ENCODE measurements at places on chromosomes 2 and 18.

GRCh38 chr2:30231996-30232800 lies 864 bp downstream of the LBH start:
- no peak for DNase-seq

DNA sequence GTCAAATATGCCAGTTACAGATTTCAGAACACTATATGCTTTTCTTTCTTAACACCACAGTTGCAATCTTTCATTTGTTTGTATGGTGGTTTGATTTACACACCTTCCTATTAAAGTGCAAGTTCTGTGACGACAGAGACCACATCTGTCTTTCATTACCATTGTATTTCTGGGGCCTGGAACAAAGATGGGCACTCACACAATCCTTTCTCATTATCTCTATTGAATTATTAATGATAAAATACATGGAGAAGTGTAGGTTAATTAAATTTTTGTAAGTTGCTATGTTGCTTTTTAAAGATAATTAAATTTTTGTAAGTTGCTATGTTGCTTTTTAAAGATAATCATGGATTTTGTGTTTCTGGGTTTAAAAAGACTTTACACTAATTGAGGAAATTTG lies 79.9 kb downstream of the KCTD18 start:
- no peak for DNase-seq

DNA sequence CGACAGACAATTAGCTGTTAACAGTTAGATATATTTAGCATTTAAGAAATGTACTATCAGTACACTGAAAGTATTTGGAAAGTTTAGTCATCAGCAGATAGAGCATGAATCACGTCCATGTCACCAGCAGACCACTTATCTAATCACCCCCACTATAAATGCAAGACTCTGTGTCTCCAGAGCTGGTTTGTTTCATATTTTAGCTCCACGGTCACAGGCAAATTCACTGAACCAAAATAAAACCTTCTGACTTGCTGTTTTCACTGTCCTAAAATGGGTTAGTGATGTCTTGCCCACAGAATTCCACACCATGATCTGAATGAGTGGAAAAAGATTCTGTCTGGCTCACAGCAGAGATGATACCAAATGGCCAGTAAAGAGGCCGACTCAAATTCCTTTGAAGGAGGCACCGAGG lies 64.9 kb downstream of the CDH2 start:
- no peak for DNase-seq

DNA sequence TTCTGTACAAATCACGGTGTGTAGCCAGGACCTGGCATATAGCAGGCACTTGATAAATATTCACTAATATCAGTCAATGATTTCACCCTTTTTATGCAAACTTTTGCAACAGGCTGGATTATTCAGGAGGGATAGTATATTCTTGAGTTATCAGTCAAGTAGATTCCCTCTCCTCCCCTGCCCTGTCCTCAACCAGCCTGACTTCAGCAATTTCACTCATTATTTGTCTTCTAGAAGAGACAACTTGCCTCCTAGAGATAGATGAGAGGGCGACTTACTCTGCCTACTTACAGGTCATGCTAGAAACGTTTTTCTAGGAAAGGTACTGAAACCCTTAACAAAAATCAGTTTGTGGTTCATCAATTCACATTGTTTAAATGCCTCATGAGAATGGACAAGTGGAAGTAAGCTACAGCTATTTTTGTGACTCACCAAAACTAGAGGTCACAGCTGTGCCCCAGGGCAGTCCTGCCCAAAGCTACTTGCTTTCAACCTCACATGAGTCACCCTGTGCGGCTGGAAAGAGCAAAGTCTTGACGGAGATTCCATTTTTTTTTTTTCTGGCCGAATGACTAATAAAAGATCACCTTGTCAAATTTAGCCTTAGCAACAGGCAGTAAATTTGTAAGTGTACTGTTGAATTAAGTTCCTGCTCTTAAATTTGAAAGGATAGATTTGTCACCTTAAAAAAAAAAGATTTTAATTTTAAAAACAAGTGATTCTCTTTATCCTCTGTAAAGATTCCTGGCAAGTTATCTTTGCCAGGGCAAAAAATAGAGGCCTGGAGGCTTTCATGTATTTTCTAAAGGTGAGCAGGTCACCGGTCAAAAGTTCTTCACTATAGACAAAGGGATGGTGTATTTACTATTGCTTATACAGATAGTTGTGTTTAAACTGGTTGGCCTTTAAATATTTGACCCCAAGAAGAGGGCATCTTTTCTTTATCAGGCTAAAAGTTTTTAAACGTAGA lies 109.0 kb upstream of the SLC35G4 start:
- DNase-seq: no peak

GRCh38 chr2:11073251-11073650 lies 82.0 kb upstream of the SLC66A3 start:
- no peak for DNase-seq

- DNase-seq: no peak
Observed at GRCh38 chr18:37489998-37490397, 75.6 kb downstream of the CELF4 start.

DNA sequence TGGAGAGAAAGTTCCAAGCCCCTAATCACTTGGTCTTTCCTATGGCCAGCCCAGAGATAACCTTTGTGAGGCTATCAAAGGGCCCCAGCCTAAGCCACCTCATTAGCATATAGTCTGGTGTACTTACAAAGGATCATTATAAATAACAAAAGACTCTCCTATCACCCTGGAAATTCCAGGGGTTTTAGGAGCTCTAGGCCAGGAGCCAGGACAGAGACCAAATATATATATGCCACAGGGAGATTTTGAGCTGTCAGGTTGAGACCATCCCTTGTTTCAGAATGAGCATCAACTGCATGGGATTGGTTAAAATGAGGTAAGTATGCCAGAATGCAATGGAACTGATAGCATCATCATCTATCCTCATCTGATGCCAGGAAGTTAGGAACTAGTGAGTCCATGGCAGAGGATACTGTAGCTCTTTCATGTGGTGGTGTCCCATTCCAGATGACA lies 32.1 kb upstream of the CHRNA1 start:
- no peak for DNase-seq

DNA sequence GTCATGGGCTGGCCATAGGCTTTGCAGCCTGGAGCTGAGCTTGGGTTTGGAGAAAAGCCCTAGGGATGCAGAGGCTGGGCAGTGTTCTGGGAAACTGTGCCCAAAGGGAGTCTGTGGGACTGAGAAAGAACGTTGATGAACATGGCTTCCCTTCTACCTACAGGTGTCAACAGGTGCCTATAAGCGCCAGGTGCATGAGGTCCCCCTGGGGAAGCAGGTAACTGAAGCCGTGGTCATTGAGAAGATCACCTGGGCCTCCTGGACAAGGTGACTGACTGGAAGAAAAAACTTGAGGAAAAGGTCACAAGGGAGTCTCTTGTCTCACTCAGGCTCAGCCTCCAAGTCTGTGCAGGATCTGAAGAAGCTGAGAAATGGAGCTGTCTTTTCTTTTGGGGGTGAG lies 83.4 kb downstream of the RTN4 start:
- no peak for DNase-seq

DNA sequence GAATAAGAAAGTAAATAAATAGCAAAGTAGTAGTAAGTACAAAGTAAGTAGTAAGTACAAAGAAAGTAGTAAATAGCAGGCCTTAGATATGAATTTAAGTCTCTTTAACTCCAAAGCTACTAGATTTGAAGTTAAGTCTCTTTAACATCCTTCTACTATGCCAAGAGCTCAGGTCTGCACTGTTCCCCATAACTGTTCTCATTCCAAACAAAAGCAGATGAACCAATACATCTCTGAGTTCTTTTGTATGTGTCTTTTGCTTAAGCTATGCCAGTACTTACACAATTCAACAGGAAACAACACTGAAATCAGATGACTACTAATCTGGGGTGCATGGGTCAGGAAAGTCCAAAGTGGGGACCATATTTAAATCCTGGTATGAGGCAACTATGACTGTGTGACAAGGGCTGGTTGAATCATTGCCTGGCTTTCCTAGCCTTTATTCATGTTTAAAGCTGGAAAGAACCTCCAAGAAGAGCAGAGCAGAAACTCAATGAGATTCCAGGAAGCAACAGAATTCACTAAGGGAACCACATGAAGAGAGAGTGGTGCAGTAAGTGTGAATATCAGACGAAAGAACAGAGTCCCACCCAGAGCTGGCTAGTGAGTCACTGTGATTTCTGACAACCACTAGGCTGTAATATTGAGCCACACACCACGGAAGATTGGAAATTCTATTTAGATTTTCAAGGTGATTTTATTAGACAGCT lies 51.0 kb upstream of the CYP26B1 start:
- no peak for DNase-seq

- no peak for DNase-seq
Observed at GRCh38 chr2:184524551-184525382, 73.6 kb upstream of the ZNF804A start.

- no peak for DNase-seq
Observed at GRCh38 chr2:38672445-38673391, 6.8 kb downstream of the GALM start.

- DNase-seq: no peak
Observed at GRCh38 chr2:207895274-207895860, 125.7 kb upstream of the FZD5 start.

DNA sequence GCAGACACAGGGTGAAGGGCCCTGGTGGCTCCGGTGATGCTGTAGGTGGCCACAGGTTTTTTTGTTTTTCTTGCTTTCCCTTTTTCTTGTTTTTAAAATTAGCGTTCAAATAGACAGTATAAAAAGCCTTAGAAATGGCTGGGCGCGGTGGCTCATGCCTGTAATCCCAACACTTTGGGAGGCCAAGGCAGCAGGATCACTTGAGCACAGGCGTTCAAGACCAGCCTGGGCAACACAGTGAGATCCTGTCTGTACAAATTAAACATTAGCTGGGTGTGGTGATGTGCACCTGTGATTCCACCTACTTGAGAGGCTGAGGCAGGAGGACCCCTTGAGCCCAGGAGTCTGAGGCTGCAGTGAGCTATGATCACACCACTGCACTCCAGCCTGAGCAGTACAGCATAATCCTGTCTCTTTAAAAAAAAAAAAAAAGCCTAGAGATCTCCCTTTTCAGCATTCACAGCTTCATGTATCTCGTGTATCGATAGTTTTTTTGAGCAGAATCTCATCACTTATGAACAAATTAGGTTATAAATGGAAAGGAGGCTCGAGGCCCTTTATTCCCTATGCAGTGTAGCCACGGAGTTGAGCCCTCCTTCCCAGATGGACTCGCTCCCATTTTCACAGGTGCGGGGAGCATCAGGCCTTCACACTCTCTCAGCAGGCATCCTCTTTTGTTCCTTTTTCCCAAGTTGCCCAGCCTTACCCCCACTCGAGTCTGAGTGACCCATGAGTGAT lies 50.8 kb downstream of the EMILIN2 start:
- DNase-seq: no peak

DNA sequence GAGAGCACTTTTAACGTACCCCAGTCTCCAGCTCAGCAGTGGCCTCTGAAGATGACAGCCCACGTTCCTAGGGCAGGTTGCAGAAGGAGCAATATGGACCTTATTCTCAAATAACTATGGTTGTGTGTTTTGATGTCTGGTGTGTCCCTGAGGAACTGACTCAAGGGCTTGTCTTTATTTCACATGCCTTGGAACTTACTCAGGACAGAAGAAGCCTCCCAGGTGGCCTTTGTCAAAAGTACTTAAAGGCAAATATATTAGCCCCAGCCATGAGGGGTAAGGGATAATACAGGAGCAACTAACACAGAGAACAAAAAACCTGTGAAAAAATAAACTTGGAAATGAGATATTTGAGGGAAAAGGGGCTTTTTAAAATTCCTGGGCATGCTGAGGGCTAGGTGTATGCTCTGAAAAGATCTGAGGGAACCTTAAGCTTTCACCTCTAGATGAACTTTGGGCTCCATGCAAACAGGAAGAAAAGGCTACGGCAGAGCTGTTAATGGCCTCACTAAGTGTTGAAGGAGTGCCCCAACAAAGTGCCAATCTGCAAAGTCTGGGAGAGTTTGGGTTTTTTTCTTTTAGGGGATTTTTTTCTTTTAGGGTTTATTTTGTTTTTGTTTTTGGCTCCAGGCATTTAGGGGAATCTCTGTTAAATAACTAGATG lies 40.3 kb downstream of the SRBD1 start:
- no peak for DNase-seq

DNA sequence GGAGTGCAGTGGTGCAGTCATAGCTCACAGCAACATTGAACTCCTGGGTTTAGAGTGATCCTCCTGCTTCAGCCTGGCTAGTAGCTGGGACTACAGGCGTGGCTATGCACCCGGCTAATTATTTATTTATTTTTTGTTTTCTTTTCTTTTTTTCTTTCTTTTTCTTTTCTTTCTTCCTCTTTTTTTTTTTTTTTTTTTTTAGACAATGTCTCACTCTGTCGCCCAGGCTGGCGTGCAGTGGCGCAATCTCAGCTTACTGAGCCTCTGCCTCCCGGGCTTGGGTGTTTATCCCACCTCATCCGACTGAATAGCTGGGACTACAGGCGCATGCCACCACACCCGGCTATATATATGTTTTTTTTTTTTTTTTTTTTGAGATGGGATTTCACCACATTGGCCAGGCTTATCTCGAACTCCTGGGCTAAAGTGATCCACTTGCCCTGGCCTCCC lies 1.4 kb upstream of the ANXA4 start:
- no peak for DNase-seq

- DNase-seq: no peak
Observed at GRCh38 chr18:40094441-40094840, 1860.6 kb upstream of the PIK3C3 start.

GRCh38 chr2:54728669-54729120 lies 5.2 kb downstream of the EML6 start:
- DNase-seq: no peak

DNA sequence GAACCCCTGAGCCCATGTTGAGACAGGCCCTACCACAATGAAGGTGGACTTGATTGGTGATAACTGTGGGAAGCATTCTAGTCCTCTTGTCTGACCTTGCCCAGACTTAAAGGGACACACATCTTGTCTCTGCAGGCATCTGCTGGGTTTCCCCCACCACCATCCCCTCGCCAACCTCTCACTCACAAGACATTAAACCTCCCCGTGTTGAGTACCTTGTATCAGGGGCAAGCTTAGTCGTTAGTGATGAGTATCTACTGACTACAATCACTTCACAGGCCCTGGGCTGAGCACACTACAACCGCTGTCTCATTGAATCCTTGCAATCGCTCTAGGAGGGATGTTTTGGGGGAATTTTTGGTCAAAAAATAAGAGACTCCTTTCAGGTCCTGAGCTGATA lies 86.0 kb downstream of the ICOS start:
- DNase-seq: no peak

DNA sequence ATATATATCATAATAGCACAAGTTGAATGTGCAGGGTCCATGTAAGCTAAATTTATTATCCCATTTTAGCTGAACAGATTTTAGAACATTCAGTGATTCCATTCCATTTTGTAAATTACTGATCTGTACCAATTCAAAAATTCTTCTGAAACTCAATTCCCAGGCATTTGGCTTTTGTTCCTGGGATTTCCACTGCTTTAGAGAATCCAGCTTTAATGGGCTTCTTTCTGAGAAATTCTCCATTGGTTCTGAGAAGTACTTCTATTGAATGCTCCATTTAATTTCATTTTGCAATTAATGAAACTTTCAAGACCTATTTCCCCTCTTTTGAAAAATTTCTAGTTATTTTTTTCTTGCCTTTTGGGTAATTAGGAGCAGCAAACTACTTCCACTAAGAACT lies 36.8 kb downstream of the BCL2 start:
- no peak for DNase-seq

DNA sequence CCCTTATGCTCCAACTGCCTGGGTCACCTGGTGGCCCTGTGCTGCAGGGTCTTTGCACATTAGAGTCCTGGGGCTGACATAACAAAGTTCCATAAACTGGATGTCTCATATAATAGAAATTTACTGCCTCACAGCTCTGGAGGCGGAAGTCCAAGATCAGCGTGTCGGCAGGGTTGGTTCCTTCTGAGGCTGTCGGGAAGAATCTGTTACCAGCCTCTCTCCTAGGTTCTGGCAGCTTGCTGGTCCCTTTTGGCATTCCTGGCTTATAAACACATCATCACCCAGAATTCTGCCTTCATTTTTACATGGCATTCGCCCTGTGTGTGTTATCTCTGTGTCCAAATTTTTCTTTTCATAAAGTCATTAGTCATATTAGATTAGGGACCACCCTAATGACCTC lies 170.5 kb downstream of the NDUFA10 start:
- no peak for DNase-seq

Measured in esophagus squamous epithelium (tissue), 5 donors.